ENCODE measurements at places on chromosomes 7 and 10. TPM values are rescaled to one million over a fixed set of nuclear protein-coding genes. Genes with fewer than 3 reads are reported as not detected.

The MMRN2 gene
- 2.0 TPM for total RNA-seq

DNA sequence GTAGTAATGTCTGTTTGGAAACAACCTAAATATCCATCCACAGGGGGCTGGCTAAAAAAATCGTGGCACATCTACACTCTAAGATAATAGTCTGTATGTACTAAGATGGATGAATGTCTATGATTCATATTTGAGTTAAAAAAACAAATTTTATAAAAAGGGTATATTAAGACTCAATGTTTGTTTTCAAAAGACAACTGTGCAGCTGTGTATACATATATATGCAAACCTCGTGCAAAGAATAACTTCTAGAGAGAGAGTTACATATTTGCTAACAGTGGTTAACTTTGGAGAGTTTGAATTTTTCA lies 323.5 kb downstream of the PLXNA4 start:
- no peak for DNase-seq

- DNase-seq = peak; percentile 71
Observed at GRCh38 chr10:22615819-22616499, 98.4 kb downstream of the PIP4K2A start.

- no peak for DNase-seq
Observed at GRCh38 chr7:54860003-54860775, 101.2 kb upstream of the SEC61G start.

GRCh38 chr10:118918587-118918986 lies 110.9 kb upstream of the NANOS1 start:
- no peak for DNase-seq

DNA sequence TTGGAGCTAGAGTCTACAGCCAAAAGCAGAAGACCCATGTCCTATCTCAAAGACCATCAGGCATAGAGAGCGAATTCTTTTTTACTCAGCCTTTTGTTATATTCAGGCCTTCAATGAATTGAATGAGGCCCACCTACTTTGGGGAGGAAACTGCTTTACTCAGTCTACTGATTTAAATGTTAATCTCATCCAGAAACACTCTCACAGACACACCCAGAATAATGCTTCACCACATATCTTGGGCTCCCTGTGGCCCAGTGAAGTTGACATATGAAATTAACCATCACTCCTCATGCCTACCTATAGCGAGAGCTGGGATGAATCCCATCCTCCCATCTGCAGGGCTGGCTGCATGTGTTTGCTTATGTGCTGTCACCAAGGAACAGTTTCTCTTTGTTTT lies 26.0 kb upstream of the SORCS3 start:
- no peak for DNase-seq

DNA sequence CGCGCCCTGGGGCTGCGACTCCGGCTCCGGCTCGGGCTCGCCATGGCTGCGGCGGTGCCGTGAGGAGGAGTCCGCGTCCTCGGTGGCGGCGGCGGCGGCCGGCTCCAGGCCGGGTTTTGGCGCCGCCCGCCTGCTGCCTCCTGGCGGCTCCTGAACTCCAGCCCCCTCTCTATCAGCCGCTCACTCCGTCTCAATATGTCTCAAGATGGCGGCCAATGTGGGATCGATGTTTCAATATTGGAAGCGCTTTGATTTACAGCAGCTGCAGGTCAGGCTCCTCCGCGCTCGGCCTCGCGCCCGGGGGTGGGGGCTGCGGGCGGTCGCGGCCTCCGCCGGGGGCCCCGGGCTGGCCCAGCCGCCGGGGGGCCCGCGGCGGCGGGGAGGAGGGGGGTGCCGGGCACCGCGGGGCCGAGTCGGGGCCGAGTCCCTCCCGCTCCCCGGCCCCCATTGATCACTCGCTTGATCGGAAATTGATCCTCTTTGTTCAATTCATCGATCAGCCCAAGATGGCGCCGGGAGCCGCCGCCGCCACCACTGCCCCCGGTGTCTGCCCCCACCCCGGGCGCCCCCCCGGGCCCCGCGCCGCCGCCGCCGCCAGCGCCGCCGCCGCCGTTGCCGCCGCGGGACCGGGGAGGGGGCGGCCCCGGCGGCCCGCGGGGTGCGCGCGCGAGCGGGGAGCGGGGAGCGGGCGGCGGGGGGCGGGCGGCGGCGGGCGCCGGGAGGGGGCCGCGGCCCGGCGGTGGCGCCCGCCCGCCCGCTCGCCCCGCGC lies 1.4 kb upstream of the CUX1 start:
- DNase-seq = peak; percentile 82

GRCh38 chr7:100090527-100091410 lies 2.0 kb downstream of the COPS6 start:
- DNase-seq = no peak

DNA sequence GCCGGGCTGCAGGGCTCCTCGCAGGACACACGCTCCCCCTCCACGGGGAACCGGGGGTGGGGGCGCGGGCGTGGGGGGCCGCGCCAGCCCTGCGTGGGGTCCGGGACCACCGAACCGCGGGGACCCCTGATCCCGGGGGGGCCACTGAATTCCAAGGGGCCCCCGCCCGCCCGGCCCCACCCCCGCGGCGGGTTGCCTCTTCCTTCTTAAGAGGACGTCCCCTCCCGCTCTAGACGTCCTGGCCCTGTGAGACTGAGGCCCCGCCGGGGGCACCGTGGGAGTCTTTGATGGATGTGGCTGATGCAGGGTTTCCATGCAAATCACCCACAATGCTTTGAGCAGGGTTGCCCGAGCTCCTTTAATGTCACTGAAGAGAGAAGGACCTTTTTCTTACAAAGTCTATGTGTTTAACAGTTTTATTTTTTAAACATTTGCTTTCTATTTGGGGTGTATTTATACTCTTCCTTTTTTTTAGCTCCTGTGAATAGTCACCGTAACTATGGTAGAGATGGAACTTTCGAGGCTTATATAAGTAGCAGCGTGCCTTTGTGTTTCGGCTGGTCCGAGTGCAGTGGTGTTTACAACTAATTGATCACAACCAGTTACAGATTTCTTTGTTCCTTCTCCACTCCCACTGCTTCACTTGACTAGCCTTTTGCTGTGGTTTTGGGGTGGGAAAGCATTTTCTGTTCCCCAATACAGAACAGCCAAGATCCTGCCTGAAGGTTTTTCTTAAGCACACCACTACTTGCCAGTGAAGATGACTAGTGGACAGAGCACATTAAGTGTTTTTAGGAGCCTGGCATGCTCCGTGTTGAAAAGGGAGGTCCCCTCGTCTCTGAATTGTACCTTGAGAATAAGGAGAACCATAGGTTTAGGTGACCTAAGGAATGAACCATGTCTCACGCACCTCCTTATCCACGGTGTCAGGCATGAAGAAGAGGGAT lies 44.8 kb downstream of the PDIA4 start:
- DNase-seq = peak; percentile 92

- no peak for DNase-seq
Observed at GRCh38 chr7:155255621-155256020, 42.1 kb upstream of the INSIG1 start.

DNA sequence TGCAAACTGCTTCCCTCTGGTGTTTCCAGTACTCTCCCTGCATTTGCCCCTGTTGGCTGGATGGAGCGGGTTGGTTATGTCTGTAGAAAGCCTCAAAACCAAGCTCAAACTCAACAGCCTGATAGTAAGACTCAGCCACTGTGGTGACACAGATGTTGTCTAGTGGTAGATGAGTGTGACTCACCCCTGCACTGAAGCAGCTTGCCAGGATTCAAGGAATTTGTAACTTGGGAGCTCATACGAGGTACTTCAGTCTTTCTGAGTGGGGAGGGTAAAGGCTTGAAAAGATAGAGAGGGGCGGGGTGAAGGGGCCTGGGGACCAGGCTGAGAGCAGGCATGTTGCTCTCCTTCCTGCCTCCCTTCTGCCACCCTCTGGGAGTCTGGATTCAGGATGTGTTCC lies 22.9 kb upstream of the AQP1 start:
- DNase-seq = no peak

GRCh38 chr7:35866186-35866585 lies 65.3 kb downstream of the SEPTIN7 start:
- DNase-seq = no peak

Measured in K562 (cell line).